ENCODE measurements at places on chromosomes 7 and 10. TPM values are rescaled to one million over a fixed set of nuclear protein-coding genes. Genes with fewer than 3 reads are reported as not detected.

The PAPSS2 gene
- 6.8 TPM for total RNA-seq

The SEMA3D gene
- total RNA-seq = 4.0 TPM

The CLDN3 gene
- not detected for total RNA-seq

The CAMK1D gene
- total RNA-seq = 0.50 TPM

The SRPK2 gene
- total RNA-seq = 73.1 TPM

The ZSWIM8 gene
- total RNA-seq = 62.5 TPM

The AMPH gene
- under 0.01 TPM for total RNA-seq

The AEBP1 gene
- 0.24 TPM for total RNA-seq

The STOX1 gene
- 0.17 TPM for total RNA-seq

The FAM24B gene
- 17.1 TPM for total RNA-seq

The FRMPD2 gene
- 0.59 TPM for total RNA-seq

The CDHR1 gene
- total RNA-seq = 27.4 TPM

The PLPP4 gene
- 10.3 TPM for total RNA-seq

The ADAM8 gene
- 0.33 TPM for total RNA-seq

The POLR1F gene
- total RNA-seq = 18.6 TPM

The HOXA3 gene
- total RNA-seq = 2.0 TPM
